ENCODE measurements at places on chromosomes 1 and 21.

DNA sequence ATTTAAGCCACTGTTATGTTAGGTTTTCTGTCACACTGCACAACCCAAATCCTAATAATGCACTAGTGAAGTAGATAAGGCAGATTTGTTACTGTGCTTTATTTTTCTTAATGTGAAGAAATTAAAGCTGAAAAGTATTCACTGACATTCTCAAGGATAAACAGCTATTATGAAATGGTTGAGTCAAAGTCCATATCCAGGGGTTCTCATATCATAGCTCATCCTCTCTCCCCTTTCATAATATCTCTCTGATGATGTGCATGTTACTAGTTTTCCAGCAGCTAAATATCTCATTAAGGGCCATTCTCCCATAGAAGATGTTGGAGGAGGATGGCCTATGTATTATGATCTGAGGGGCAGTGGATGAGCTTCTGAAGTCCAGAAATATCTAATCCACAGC lies 53.6 kb upstream of the CCDC190 start:
- DNase-seq: no peak

DNA sequence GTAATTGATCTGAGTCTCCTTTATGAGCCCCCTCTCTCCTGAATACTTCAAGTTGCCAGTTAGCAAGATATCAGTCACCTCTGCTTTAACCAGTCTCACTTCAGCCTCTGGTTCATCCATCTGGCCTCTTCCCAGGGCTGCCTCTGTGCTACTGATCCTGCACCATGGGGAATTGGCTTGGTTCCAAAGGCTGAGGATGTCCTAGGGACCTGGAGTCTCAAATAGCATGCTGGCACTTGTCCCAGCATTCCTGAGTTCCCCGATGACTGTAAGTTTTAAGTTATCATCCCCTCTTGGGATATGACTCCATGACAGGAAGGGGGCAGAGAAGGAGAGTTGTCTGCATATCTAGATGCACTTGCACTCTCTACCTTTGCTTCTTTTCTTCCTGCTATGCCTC lies 252.0 kb downstream of the PTBP2 start:
- DNase-seq: no peak

- DNase-seq: no peak
These were observed 55.5 kb upstream of the ABCG1 start for GRCh38 chr21:42163511-42163863.

DNA sequence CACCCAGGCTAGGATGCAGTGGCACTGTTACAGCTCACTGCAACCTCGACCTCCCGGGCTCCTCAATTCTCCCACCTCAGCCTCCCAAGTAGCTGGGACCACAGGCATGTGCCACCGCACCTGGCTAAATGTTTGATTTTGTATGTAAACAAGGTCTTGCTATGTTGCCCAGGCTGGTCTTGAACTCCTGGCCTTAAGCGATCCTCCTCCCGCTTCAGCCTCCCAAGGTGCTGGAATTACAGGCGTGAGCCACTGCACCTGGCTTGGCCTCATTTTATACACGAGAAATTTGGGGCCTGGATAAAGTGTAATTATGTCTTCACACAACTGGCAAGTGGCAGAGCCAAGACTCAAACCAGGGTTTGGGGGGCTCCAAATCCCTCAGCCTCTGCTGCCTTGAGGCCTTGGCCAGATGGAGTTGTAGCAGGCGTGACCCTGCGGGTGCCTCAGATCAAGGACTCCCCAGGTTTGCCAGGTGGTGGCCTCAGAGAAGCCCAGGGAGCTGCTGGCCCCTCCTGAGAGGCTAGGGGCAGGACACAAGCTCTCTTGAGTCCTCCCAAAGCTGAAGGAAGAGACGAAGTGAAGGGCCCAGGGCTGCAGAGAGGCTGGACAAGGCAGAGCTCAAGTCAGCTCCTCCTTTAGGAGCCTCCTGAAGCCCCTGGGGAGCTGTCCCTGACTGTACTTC lies 61.7 kb downstream of the MDM4 start:
- no peak for DNase-seq

GRCh38 chr1:14925336-14926136 lies 228.0 kb upstream of the TMEM51 start:
- DNase-seq: no peak

- no peak for DNase-seq
These were observed 233.9 kb downstream of the PTPRU start for GRCh38 chr1:29470087-29470787.

- no peak for DNase-seq
These were observed 16.0 kb downstream of the VANGL2 start for GRCh38 chr1:160416369-160416768.

DNA sequence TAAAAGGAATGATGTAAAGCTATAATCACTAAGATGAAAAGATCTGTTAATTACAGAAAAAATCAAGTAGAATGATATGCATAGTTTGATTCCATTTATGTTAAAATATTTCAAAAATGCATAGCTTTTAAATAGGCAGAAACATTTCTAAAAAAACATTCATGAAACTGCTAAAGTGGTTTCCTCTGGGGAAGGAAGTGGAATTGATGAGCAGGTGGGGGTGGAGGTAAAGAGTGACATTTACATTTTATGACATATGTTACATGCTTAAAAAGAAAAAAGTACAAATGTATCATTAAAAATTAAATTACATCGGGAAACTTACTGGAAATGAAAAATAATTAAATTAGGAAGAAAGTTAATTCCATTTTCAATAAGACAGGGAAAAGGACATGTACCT lies 42.8 kb upstream of the JAK1 start:
- DNase-seq: no peak
